ENCODE measurements at places on chromosomes 3 and 15.

DNA sequence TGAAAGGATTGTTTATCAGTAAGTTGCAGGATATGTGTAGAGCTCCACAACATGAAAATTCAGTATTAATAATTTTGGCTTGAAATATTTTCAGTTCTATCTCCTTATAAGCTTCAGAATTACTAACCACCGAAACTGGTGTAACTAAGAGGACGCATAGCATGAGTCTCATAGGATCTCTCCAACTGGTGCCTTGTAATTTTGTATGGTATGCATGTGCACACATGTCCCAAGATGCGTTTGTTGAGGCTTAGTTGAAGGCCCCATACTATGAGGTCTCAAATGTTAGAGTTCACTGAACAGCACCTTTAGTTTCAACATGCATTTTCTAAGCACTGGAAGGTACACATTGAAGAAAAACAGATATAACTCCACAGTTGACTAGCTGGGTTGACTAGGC lies 195.4 kb downstream of the TP63 start:
- DNase-seq: no peak

DNA sequence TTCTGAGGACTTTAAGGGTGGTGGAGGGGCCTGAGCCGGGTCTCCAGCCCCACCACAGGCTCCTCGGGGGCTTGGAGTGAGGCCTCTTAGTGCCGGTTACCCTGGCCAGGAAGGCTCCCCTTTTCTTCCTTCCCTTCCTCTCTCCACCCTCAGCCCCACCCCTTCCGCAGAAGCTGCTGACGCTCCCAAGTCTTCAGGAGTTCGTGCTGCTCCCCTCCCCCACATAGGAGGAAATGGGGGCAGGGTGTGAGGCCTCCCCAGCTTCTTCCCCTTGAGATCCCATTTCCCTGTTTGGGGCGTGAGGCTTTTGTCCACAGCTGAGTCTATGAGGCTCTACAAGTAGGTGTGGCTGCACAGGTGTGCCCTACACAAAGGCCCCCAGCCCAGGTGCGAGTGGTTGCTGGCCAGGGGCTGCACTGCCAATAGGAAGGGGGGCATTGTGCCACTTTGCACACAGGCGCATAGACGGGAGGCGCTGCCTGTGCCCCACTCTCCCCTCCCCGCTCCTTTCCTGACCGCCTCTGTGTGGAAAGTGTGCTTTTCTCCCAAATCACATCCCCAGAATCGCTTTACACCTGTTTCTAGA lies 915 bp upstream of the CALML4 start:
- DNase-seq: no peak

- no peak for DNase-seq
Measured at GRCh38 chr15:43487271-43487895, 5.6 kb downstream of the TP53BP1 start.

GRCh38 chr15:41333026-41333562 lies 413 bp downstream of the NUSAP1 start:
- peak; percentile 37 for DNase-seq

DNA sequence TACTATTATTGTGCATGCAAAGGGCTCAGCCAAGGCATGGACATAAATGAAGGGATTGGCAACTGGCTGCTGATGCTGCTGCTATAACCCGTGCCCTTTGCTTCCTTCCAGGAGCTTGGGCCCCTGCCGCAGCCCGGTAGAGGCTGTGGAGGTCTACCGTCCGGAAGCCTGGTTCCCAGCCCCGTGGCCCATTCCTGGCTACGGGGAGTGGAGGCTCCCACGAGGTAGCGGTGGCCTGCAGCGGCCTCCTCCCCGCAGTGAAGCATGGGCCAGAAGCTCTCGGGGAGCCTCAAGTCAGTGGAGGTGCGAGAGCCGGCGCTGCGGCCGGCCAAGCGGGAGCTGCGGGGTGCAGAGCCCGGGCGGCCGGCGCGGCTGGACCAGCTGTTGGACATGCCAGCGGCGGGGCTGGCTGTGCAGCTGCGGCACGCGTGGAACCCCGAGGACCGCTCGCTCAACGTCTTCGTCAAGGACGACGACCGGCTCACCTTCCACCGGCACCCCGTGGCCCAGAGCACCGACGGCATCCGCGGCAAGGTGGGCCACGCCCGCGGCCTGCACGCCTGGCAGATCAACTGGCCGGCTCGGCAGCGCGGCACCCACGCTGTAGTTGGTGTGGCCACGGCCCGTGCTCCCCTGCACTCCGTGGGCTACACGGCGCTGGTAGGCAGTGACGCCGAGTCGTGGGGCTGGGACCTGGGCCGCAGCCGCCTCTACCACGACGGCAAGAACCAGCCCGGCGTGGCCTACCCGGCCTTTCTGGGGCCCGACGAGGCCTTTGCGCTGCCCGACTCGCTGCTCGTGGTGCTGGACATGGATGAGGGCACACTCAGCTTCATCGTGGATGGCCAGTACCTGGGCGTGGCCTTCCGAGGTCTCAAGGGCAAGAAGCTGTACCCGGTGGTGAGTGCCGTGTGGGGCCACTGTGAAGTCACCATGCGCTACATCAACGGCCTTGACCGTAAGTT lies 15.0 kb downstream of the SPSB4 start:
- DNase-seq: no peak
